HT-29 (cell line): ENCODE measurements at places on chromosomes 5 and 9.

DNA sequence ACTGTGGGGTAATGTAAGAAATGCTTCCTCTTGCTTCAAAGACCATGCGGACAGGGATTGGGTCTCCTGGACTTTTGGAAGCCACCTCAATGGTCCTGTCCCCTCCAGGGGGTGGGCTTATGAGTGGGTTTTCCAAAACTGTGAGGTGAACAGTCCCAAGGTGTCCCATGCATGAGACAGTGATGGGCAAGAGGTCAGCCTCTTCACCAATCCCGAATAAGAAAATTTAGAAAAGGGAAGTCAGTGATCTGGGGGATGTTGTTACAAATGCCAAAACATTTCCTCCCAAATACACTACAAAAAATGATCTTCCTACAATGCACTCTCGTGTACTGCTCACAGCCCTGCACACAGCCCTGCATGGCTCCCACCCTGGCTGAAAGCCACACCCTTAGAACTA, 215.7 kb upstream of the TBC1D2 start:
- no peak for DNase-seq

GRCh38 chr9:114172981-114173833, 17.9 kb downstream of the COL27A1 start:
- DNase-seq = no peak

GRCh38 chr9:131027872-131028179, 18.9 kb downstream of the LAMC3 start:
- DNase-seq = no peak

DNA sequence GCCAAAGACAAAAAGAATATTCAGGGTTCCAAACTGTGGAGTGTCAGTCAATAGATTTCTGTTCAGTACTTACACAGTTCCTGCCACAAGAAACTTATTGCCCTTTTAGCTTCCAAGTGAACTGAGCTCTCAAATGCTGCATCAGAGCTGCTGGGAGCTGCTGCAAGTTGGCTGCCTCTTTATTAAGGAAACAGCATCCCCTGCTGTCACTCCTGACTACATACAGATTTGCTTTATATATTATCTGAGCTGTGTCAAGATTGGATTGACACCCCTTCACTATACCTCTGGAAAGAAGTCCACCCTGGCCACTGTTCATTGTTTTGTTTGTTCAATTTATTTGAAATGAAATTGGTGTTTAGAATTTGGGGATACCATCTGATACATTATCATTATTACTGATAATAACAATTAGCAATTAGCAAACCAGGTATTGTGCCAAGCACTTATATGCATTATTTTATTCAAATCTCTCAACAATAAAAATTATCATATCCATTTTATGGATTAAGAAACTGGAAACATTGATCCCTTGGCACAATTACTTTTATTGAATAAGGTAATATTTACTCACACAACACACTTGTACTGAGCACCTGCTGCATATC, 16.4 kb upstream of the C5orf58 start:
- peak; percentile 37 for DNase-seq

GRCh38 chr9:33164138-33164809, 2.9 kb downstream of the B4GALT1 start:
- no peak for DNase-seq

DNA sequence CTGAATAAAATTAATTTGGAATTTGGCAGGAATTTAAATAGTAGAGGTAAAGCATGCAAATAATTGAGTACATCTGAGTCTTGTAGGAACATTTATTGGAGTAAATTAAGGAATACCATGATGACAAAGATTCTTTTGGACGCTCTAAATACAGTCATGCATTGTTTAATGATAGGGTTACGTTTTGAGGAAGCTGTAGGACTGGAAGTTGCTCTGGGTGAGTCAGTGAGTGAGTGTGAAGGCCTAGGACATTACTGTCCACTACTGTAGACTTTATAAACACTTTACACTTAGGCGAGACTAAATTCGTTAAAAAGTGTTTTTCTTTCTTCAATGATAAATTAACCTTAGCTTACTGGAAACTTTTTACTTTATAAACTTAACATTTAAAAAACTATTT, 113.0 kb downstream of the FAM170A start:
- DNase-seq = no peak

DNA sequence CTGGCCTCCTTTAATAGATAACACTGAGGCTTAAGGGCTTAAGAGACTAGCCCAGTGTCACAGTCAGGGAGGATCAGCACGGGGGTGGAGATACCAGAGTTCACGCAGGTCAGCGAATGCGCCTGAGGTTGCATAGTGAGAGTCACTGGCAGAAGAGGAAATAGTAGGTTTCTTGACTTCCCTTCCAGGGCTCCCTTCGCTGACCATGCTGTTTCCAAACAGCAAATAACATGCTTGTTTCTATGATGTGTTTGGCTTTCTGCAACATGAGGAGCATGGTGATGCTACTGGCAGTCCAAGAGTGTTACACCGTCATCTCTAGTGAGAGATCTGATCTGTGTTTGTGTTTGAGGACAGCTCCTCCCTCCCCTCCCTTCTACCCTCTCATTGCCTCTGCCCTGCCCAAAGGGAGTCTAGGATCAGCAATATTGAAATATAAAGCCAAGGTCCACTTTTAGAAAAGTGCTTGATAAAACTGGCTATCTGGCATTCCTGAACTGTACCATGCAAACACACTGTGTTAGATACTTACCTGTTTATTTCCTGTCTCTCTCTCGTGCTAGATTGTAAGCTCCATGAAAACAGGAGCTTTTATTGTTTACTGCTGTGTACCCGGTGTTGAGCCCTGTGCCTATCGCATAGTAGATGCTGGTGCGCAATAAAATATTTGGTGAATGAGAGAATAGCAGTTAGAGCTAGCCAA, 12.3 kb downstream of the TLE4 start:
- no peak for DNase-seq

GRCh38 chr9:128899566-128900322, 17.8 kb downstream of the LRRC8A start:
- peak; percentile 44 for DNase-seq

GRCh38 chr5:177329883-177330282, 18.2 kb upstream of the MXD3 start:
- no peak for DNase-seq

DNA sequence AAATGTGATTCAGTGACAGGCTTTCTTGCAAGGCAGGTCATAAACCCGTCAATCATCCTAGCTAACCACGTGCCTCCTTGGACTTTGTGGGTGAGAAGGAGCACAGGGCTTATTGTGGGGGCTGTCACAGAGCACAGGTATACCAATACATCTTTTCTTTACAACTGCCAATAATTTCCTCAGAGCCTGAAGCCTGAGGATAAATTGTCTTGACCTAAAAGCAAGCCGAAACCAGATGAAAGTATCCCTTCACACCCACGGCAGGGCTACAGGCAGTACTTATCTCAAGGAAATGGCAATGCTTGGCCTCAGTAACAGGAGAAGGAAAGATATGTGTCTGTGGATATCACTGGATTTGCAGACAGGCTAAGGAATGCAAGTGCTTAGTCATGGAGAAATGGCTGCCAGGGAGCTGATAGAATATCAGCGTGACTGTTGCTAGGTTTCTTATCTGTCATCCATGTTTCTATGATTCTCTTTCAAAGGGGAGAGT, 90.3 kb upstream of the ZNF366 start:
- DNase-seq = no peak

DNA sequence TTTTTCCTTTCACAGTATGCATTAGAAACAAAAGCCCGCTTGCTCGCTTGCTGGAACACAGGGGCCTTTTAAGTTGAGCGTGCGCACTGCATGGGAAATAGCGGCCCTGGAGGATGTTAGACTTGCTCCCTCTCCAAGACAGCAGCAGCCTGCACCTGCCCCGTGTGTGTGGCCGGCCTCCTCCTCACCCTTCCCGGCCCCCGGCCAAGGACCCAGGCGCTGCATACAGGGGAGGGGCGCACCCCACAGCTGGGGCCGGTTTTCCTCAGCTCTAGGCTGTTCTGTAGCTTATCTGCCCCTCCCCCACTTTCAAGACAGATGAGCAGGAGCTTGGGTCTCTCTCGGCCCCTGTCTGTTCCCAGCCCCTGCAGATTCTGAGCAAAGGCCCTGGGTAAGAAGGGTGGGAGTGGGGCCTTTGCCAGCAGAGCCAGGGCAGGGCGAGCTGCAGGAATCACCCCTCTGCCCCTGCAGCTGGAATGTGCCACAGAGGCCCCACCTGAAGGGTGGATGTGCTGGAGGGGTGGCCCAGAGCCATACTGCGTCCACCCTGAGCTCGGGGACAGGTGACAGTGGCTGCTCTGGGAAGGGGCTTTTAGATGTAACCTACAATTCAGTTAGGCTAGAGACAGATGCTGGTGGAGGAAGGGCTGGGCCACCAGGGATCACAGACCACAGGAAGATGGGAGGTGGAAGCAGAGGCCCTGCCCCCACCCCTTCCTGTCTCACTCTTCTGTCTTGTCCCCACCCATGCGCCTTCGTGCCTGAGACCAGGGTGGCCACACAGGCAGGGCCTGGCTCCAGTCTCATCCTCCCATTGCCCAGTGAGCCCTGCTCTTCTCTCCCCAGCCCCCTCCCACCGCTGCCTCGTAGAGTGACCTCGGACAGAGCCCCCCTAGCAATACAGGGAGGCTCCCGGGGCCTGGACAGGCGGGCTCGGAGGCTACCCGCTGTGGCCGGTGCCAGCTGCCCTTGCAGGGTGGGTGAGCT, 132.4 kb downstream of the DAB2IP start:
- no peak for DNase-seq

- no peak for DNase-seq
Observed at GRCh38 chr5:31481531-31482165, 50.2 kb downstream of the DROSHA start.

GRCh38 chr9:109619310-109619709, 121.2 kb upstream of the PTPN3 start:
- DNase-seq = no peak

- no peak for DNase-seq
Observed at GRCh38 chr5:37662362-37662761, 177.5 kb downstream of the GDNF start.

GRCh38 chr5:76657683-76658311, 34.6 kb upstream of the F2RL2 start:
- DNase-seq = no peak

- no peak for DNase-seq
Observed at GRCh38 chr9:10773136-10773535, 160.3 kb upstream of the PTPRD start.

DNA sequence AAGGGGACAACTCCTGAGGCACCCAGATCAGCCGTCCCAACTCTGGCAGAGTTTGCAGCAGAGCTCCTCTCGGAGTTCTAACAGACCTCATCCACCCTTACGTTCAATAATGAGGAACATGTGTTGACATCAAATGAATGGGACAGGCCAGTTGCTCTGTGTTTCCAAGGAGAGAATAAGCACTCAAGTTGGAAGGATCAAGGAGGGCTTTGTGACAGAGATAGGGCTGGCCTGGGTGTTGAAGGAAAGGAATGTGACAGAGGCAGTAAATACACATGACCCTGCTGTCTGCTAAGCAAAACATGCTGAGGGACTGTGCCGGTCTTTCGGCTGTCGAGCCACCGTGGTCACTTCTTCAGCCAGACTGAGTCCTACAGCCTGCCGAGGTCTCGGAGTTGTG, 48.2 kb downstream of the GPR107 start:
- no peak for DNase-seq

GRCh38 chr9:112112941-112113681, 62.0 kb downstream of the SUSD1 start:
- DNase-seq = peak; percentile 83

- DNase-seq = peak; percentile 75
Observed at GRCh38 chr9:92138157-92138959, 23.1 kb upstream of the SPTLC1 start.

DNA sequence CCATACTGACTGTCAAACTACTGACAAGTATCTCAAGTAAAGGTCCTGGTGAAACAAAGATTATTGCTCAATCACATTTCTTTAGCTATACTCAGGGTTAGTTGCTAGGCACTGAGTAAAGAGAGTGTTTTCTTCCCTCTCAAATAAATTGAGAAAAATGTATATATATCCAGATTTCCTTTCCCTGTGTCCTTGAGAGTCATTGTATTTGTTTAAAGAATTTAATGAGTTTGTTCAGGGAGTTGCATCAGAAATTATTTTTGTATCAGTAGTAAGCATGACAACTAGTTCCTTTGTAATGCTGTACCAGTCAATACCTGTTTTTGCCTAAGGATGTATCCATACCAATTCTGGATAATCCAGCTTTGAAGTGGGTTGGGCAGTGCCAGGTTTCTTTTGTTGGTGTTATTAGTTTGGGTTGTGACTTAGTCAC, 3.2 kb upstream of the ANKHD1 start:
- DNase-seq = peak; percentile 40

DNA sequence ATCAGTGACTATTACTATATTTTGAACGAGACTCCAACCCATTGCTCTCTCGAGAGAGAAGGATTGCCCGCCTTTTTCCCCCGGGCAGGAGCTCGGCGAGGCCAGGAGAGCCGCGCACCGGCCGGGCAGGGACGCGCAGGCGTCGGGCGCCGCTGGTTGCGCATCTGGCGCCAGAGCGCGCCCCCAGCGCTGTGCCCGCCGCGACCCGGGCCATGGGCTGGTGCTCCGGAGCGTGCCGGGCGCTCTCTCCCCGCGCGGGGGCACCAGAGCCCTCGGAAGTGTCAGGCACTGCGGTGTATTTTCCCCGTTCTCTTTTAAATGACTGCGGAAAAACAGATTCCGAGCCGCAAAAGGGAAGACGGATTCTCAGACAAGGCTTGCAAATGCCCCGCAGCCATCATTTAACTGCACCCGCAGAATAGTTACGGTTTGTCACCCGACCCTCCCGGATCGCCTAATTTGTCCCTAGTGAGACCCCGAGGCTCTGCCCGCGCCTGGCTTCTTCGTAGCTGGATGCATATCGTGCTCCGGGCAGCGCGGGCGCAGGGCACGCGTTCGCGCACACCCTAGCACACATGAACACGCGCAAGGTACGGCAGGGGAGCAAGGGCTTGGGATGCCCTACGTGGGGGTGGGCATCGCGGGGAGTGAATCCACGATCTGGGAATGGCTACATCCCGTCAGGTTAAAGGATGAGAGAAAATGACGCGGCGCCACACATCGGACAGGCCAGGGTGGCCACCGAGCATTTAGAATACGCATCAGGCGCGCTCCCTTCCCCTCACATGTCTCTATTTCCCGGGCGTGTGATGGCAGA, 1.1 kb upstream of the NTRK2 start:
- DNase-seq = peak; percentile 69

DNA sequence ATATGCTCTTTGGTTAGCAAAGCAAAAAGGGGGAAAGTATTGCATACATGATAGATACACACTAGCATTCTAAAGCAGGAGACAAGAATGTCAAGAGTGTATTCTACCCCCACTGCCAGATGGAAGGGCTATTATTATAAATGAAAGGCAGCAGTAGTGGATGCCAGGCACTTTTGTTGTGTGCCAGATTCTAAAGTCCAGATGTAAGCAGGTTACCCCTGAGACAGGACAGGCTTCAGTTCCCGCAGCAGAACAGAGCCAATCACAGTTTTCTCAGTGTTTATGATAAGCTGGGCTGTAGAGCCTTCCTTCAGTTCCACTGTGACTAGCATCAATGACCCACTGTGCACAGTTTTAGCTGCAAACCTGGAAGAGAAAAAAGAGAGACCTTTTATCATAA, 226.6 kb upstream of the TBCA start:
- DNase-seq = no peak
